Endodermal cell (in vitro differentiated cells): ENCODE measurements at places on chromosomes 5 and 9. TPM values are rescaled to one million over a fixed set of nuclear protein-coding genes. Genes with fewer than 3 reads are reported as not detected.

GRCh38 chr9:126589349-126589748 lies 24.4 kb upstream of the LMX1B start:
- DNase-seq: no peak

MORN5 gene
- total RNA-seq: not detected in 3 replicates

SAP30L gene
- total RNA-seq: 21.2 to 40.3 TPM (median 33.2 TPM) in 3 replicates

DNA sequence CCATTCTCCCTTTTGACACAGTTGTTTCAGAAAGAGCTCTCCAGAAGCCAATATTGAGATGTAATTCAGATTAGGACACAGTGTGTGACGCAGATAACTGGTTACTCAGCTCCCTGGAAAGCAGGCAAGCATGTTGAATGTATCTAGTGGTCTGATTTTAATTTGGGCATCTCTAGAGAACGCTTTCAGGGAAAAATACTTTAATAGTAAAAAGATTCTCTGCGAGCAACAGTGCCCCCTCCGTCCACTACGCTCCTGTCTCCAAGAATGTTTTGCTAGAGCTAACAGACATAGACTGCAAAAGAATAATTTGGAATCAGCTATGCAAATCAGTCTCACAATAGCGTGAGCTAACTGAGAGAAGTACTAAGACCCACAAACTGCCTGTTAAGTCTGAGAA lies 23.3 kb downstream of the CFAP90 start:
- DNase-seq: no peak

GRCh38 chr5:73222173-73222572 lies 49.2 kb downstream of the TMEM174 start:
- DNase-seq: no peak
